ENCODE measurements at places on chromosomes 6 and 20. TPM values are rescaled to one million over a fixed set of nuclear protein-coding genes. Genes with fewer than 3 reads are reported as not detected.

DNA sequence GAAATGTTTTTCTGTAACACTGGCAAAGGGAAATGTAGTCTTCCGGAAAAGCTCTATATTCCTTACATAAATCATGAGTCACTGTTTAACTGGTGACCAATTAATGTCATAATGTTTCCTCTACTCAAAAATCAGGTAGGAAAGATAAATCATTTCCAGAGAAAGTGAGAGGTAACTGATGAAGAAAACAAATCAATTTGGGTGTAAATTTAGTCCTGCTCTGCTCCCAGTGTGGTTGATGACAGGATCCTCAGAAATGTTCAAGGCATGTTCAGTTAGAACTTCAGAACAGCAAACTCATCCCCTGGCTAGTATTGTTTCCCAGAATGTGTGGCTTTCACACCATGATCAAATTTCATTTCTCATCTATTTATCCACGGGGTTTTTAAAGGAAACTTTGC is 38.8 kb upstream of the SPACA1 start:
- no peaks in the 10 kb centered on the region for H3K4me1 ChIP-seq
- no peaks in the 10 kb centered on the region for H3K27me3 ChIP-seq
- H3K27ac ChIP-seq = no peak overlapping the region
- H3K4me3 ChIP-seq = no peak overlapping the region
- DNase-seq = no peak
- no peaks in the 10 kb centered on the region for H3K36me3 ChIP-seq

DNA sequence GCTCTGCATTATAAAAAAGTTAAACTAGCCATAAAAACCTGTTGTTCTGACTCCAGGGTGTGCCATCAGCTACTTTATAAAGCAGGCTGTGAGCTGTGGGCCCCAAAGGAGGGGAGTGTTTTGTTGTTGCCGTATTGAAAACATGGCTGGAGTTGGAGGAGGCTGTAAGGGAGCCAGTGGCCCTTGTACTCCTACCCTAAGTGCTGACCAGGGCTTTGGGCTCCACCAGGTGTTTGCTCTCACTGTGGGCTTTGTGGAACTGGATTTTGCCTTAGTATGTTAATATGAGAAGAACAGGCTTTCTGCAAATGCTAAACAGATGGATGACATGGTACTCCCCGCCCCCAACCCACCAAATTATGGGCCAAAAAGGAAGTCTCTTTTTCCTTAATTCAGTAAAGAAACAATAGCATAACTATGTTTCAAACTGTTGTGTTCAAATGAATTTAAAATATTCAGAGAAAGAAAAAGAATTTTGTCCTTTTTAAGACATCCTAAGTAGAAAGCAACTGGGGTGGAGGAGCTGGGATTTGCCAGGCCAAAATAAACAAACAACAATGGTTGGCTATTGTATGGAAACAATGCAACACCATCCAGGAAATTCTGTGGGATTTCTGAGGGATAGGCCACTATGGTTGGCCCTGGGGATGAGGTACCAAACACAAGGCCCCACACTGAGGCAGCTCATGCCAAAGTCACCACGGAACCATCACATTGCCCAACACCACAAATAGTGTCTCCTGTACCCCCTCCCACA is 63.3 kb downstream of the PLCG1 start:
- H3K27ac ChIP-seq = peak overlapping the region; percentile 49
- H3K4me1 ChIP-seq = no peaks in the 10 kb centered on the region
- DNase-seq = no peak
- peaks cover 6% of the 10 kb centered on the region for H3K36me3 ChIP-seq

DNA sequence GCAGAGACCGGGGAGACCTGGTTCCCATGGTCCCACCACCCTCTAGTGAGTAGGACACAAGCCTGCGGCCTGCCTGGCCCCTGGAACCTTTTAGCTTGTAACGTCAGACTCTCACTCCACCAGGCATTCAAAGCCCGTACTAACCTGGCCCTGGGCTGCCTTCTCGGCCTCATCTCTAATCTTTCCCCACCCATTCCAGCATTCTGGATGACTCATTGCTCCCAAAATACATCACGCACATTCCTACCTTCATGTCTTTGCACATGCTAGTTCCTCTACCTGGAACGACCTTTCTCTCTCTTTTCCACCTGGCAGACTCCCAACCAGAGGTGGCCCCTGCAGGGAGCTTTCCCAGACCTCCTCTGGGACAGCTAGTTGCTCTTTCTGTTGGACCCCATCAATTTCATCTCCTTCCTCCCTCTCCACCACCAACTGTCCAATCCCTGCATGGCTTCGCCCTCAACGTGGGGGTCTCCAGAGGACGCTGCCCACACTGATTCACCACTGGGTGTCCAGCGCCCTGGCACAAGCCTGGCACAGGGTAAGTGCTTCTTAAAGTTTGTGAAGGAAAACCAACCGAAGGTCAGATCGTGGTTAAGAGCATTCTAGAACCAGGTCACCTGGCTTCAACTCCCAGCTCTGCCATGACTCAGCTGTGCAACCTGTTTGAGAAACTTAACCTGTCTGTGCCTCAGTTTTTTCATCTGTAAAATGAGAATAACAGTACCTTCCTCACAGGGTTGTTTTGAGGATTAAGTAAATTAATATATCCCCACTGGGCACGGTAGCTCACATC is 35.2 kb downstream of the JPH2 start:
- DNase-seq = peak; percentile 55
- H3K4me3 ChIP-seq = no peak overlapping the region
- H3K27me3 ChIP-seq = no peaks in the 10 kb centered on the region
- H3K36me3 ChIP-seq = no peaks in the 10 kb centered on the region
- peaks cover 10% of the 10 kb centered on the region for H3K4me1 ChIP-seq

DNA sequence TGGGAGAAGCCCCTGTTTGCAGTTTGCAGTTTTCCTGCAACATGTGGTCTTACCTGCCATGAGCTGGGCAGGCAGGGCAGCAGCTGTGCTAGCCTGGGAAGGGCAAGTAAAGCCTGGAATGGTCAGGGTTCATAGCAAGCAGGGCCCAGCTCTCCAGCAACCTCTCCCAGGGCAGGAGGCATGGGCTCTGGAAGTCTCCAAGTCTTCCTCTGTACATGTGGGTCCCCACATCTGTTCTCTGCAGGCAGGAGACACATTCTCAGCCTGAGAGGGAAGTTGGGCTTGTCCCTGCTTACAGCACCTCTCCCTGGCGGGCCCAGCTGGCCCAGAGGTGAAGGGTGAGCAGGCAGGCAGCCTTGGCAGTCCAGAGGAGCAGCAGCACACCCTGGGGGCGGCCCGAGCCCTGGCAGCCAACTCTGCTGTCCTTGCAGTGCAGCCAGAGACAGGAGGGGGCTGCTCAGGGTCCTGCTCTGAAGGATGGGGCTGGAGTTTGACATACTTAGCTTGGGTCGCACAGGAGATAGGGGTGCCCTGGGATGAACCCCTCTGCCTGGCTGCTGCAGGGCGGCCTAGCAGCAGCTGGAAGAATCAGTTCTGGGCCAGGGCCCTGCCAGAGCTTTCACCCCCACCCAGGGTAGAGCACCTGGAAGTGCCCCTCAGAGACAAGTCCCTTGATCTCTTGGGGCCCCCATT is 176.0 kb downstream of the MRPL14 start:
- H3K27ac ChIP-seq = no peak overlapping the region
- DNase-seq = peak; percentile 83
- no peak overlapping the region for H3K4me3 ChIP-seq
- H3K4me1 ChIP-seq = no peaks in the 10 kb centered on the region
- H3K36me3 ChIP-seq = no peaks in the 10 kb centered on the region

DNA sequence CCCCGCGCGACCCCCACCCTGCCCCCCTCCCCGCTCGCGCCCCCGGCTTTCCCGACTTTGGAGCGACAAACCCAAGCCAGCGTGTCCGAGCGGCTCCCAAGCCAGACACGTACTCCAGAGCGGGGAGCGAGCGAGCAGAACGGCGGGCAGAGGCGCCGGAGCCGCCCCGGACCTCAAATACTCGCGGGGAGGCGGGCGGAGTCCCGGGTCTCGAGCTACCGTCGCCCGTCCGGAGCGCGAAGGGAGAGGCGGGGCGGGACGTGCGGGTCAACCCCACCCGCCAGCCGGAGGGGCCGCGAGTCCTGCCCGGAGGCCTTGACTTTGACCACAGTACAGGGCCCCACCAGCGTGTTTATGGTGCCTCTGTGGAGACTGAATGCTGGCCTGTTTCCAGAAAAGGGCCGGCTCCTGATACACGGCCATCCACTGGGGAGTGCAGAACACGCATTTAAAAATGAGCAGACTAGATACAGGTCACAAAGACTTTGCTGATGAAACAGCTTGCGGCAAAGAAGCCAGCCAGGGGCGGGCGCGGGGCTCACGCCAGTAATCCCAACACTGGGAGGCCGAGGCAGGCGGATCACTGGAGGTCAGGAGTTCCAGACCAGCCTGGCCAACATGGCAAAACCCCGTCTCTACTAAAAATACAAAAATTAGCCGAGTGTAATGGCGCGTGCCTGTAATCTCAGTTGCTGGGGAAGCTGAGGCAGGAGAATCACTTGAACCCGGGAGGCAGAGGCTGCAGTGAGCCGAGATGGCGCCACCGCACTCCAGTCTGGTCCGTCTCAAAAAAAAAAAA is at the start of gene SERPINB6:
Gene SERPINB6, minus strand, starts transcription at position 148 of the 799 bp plus-strand sequence. CDS start 12,235 bp downstream, outside the sequence.
- no peaks in the 10 kb centered on the region for H3K36me3 ChIP-seq
- H3K27me3 ChIP-seq = no peaks in the 10 kb centered on the region
- peak within 1 kb of the TSS; percentile 99 for H3K27ac ChIP-seq
- peaks cover 28% of the 10 kb centered on the region for H3K4me1 ChIP-seq
- peak; percentile 87 for DNase-seq
- H3K4me3 ChIP-seq = peak within 1 kb of the TSS; percentile 88

COMMD7 gene
- total RNA-seq = 44.7 TPM

DNA sequence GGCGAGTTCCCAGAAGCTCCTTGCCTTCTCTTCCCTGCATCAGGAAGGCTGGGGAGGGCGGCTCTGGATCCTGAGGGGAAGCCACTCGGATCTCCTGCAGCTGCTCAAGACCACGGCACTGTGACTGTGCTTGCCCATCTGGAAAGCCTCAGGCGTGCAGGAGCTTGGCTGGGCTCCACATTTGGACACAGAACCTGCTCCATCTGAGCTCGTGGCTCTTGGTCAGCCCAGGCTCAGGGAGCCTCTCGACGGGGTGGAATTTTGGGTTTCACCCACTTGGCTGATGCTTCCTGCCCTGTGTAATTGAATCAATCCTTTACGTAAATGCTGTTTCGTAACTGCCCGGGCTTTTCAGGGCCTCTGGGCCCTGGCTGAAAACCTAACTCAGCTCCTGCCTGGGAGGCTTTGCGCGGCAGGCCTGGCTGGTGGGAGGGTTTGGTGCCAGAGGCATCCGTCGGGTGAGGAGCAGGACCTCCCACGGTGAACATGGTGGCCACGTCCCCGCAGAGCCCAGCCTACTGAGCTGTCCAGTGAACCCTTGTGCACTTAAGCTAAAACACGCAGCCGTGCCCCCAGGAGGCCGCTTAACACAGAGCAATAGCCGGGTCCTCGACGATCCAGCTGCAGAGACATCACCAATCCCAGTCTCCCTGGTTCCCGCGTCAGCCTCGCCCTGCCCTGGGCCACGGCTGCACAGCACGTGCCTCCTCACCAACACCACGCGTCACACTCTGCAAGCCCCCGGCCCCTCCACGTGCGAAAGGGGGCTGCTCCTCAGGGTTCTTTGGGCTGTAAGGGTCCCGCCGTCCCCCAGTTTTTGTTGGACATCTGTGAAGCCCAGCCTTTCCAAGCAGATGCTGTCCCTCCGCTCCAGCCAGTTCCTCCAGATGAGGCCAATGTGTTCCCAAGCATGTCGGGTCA is 241.0 kb downstream of the DLL1 start:
- no peaks in the 10 kb centered on the region for H3K4me1 ChIP-seq
- H3K27me3 ChIP-seq = no peaks in the 10 kb centered on the region
- H3K4me3 ChIP-seq = no peak overlapping the region
- peak overlapping the region; percentile 84 for H3K27ac ChIP-seq

KCNG1 gene
- total RNA-seq = 0.28 TPM

DNA sequence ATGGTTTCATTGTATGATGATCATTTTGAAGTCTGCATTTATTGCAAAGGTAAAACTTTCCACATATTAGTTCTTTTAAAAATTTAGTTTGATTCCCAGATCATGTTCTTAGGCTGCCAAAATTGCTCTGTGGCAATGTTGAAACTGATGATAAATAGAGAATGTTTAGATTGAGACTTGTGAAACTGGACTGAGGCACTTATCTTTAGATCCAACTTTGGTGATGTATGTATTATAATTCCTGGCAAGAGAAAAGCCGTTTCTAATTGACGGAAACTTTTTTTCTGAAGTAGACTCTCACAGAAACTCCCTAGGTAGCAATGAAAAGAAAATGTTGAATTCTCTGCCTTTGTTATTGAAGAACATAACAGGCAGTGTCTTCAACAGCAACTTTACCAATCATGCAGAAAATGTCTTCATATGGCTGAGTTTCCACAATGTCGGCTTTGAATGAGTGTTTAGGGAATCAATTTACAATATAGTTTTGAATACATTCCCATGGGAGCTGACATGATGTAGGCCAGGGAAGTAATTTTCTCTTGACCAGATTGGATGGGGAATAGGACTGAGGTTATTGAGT is 456.2 kb downstream of the CD109 start:
- no peaks in the 10 kb centered on the region for H3K4me1 ChIP-seq
- H3K27ac ChIP-seq = no peak overlapping the region
- no peaks in the 10 kb centered on the region for H3K36me3 ChIP-seq
- no peak for DNase-seq
- no peak overlapping the region for H3K4me3 ChIP-seq

SLC22A7 gene
- total RNA-seq = 0.12 TPM

DNA sequence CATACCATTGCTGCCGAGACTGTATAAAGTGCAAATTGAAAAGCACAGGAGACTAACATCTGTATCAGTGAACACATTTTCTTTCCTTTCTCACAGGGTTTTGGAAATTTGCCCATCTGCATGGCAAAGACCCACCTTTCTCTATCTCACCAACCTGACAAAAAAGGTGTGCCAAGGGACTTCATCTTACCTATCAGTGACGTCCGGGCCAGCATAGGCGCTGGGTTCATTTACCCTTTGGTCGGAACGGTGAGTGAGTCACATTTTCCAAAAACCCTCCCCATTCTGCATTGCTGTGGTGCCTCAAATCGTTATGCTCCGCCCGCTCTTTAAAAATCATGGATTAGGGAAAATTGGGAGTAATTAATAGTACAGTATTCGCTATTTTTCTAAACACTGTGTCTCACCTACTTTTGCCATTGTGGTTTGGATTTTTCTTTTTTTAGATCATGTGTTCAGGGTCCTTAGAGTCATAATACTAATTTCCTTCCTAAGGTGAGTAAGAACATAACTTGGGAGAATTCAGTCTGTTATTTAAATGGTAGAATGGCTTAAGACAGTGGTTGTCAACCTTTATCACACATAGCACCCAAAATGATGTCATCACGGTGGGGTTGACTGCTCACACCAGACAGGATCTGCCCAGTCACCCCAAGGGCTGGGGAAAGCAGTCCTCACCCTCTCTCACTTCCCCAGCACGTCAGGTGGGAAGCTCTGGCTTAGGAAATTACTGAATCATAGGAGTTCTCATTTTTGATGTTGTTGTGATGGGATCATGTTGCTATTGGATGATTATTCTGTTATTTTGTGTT is 171.6 kb downstream of the MTHFD1L start:
- peak overlapping the region; percentile 37 for H3K27ac ChIP-seq

- H3K36me3 ChIP-seq = no peaks in the 10 kb centered on the region
- H3K27me3 ChIP-seq = no peaks in the 10 kb centered on the region
- peaks cover 6% of the 10 kb centered on the region for H3K4me1 ChIP-seq
Measured at GRCh38 chr6:150293423-150294173, 75.2 kb upstream of the IYD start.
